ENCODE measurements at places on chromosomes 11 and 22.
A peak's percentile ranks its signal among the peaks of the same experiment; 100 is the strongest.

DNA sequence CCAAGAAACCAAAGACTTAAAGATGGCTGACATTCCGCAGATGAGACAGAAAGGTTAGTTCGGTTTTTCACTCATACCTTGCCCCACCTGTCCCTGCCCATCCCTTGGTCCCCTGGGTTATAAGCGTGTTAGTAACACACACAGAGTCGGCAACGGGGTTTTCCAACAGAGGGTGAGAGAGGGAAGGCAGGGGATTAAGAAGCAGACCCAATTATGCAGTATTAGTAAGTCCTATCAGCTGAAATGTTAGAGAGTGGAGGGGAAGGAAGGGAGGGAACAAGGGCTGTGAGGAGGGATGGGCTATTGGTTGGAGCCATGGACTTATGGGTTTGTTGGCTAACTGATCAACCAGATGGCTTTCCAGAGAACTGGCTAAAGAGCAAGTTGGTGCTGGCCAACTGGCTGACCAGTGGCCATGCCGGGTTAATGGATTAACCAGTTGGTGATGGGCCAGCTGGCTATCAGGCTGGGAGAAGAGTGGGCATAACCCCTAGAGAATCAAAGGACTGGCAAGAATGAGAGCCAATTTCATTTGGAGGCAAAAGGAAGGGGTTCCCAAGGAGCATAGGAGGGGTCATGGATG is 45.5 kb downstream of the NRXN2 start:
- DNase-seq: no peak

- DNase-seq: no peak
These were observed 1119.7 kb downstream of the BRD1 start for GRCh38 chr22:48707763-48708557.

GRCh38 chr11:35389897-35390465 is 29.4 kb downstream of the SLC1A2 start:
- no peak for DNase-seq

GRCh38 chr11:101336858-101337257 is 207.2 kb upstream of the PGR start:
- DNase-seq: peak; percentile 41

- DNase-seq: no peak
These were observed 20.8 kb upstream of the ZBED5 start for GRCh38 chr11:10878408-10879214.

GRCh38 chr11:118148856-118149255 is 3.8 kb downstream of the SCN4B start:
- no peak for DNase-seq

- DNase-seq: no peak
These were observed 189.7 kb upstream of the BLID start for GRCh38 chr11:122305426-122306320.
